ENCODE measurements at places on chromosomes 16 and 17.

- no peak for DNase-seq
Measured at GRCh38 chr17:74051348-74051747, 152.1 kb upstream of the RPL38 start.

DNA sequence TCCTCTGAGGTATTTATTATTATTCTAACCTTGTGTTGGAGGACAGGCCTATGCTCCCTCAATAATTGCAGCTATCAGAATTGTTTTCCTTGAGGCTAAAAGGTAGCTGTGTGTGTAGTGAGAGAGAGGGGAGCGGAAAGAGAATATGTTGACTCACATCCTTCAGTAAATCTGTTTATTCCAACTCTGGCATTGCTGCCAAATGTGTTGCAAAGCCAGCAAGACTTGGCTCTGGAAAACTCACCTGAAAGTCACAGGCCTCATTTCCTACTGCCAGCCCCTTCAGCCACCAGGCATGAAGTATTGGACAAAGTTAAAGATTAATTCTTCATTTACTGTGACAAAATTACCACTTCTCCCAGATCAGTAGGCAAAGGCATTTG is 9.6 kb downstream of the CA10 start:
- peak; percentile 11 for DNase-seq

DNA sequence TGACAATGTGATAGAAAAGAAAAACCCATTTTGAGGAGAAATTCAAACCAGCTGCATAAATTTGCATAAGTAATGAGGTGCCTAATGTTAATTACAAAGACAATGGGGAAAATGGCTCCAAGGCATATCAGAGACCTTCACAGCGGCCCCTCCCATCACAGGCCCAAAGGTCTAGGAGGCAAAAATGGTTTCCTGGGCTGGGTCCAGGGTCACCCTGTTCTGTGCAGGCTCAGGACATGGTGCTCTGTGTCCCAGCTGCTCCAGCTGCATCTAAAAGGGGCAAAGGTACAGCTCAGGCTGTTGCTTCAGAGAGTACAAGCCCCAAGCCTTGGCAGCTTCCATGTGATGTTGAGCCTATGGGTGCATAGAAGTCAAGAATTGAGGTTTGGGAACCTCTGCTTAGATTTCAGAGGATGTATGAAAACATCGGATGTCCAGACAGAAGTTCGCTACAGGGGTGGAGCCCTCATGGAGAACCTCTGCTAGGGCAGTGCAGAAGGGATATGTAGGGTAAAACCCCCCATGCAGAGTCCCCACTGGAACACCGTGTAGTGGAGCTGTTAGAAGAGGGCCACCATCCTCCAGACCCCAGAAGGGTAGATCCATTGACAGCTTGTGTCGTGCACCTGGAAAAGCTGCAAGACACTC is 40.6 kb downstream of the IKZF3 start:
- no peak for DNase-seq

DNA sequence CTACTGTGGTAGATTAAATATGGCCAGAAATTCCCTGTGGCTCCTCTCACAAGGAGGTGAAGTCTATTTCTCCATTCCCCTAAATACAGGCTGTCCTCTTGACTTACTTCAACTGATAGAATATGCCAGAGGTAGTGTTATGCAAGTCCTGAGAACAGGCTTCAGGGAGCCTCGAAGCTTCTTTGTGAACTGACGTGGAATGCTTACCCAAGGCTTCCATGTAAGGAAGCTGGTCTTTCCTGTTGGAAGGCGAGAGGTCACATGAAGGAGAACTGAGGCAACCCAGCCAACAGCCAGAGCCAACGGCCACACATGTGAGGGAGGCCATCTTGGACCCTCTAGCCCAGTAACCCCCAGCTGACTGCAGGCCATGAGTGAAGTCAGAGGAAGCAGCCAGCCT is 267.9 kb downstream of the MRTFB start:
- no peak for DNase-seq

GRCh38 chr17:54623746-54624145 is 276.9 kb upstream of the TOM1L1 start:
- no peak for DNase-seq

DNA sequence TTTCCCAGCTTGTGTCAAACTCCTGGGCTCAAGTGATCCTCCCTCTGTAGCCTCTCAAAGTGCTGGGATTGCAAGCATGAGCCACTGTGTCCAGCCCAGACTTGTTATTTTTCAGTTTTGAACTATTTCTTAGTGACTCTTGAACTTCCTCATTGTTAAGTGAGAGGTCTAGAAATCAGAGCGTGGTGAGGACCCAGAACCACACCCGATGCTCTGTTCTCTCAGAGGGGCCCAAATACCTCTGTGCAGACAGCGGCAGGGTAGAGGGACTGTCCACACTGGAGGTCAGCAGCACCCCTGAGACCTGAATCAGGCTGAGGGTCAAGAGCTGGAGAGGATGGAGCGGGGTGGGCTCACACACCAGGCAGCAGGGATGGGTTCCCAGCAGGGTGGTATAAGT is 47.7 kb upstream of the MEAK7 start:
- no peak for DNase-seq

DNA sequence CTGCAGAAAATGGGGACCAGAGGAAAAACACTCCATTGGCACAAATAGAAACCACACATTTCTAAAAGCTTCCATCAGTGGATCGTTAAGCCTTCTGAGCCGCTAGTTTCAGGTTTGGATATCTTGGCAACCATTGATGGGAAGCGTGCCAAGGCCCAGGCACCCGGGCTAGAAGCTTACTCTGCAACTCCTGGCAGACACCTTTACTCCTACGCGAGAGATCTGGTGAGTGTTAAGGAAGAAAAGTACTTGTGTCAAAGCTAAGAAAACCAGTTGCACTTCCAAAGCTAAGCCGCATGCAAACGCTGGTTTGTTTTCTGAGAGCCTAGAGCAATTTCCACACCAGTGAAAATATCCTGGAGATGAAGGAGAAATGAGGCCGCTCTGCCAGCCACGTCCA is 472.4 kb downstream of the PMP22 start:
- peak; percentile 8 for DNase-seq

DNA sequence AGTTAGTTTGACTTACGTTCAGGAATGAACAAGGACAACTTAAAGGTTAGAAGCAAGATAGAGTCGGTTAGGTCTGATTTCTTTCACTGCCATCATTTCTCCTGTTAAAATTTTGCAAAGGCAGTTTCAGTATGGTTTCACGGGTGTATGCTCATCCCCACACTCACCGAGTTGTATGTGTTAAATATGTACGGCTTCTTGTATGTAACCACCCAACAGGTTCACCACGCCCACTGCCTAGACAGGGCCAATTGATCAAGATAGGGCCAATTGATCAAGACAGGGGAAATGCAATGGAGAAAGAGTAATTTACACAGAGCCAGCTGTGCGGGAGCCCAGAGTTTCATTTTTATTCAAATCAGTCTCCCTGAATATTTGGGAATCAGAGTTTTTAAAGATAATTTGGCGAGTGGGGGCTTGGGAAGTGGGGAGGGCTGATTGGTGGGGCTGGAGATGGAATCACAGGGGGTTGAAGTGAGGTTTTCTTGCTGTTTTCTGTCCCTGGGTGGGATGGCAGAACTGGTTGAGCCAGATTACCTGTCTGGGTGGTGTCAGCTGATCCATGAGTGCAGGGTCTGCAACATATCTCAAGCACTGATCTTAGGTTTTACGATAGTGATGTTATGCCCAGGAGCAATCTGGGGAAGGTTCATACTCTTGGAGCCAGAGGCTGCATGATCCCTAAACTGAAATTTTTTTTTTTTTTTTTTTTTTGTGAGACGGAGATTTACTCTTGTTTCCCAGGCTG is 62.4 kb upstream of the PLCG2 start:
- DNase-seq, result no peak

- no peak for DNase-seq
Measured at GRCh38 chr16:30904114-30904780, 7.8 kb downstream of the CTF1 start.

GRCh38 chr16:9859701-9860327 is 322.4 kb downstream of the GRIN2A start:
- DNase-seq, result no peak

DNA sequence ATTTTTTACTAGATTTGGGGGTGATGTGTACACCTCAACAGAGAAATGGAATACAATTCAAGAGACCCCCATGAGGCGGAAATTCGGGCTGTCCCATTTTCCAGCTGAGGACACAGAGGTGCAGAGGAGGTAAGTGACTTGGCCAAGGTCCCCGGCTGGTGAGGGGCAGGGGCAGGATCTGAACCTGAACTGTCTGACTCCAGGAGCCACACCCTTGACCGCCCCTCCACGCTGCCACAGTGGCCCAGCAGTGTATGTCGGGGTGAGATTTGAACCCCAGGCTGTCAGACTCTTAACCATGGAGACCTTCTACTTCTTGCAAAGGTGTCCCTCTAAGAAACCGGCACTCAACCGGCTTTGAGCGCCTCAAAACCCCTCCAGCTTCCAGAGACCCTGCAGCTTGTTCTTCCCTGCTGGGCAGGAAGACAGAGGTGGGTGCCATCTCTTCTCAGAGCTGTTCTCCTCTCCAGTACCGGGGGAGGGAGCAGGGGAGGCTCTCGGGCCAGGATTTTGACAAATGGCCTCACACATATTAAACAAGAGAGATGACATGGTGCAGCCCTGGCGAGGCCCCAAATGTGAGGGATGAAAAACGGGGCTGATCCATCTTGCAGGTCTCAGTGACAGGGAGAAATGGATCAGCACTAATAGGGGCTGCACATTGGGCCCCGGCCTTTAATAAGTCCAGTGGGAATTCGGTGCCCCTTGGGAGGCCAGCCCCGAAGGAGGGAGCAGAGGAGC is 222.3 kb downstream of the GSG1L start:
- no peak for DNase-seq

DNA sequence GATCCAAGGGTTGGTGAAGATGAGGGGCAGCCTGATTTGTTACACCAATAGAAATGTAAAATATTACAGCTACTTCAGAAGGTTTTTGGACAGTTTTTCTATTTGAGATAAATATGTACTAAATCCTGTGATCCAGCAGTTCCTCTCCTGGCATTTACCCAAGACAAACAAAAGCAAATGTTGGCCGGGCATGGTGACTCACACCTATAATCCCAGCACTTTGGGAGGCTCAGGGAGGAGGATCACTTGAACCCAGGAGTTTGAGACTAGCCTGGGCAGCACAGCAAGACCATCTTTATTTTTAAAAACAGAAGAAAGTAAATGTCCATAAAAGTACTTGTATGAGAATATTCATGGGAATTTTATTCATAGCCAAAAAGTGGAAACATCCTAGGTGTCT is 64.8 kb upstream of the MRC2 start:
- peak; percentile 69 for DNase-seq

GRCh38 chr17:6104956-6105648 is 34.9 kb downstream of the WSCD1 start:
- DNase-seq, result no peak

DNA sequence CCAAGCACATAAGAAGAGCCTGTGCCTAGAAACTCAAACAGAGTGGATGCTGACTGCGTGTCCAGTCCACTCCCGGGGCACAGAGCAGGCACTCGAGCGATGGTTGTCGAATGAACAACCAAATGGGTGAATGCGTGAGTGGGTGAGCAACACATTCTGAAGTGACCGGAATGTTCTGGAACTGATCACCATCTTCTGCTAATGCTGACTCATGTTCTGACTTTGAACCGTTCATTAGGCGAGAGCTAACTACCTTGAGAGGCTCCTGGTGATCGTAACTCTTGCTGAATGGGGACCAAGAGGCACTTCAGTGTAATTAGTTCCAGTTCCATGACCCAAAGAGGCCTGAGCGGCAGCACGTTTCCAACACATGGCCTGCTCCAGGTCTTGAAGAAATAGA is 37.9 kb downstream of the IRF8 start:
- peak; percentile 33 for DNase-seq

DNA sequence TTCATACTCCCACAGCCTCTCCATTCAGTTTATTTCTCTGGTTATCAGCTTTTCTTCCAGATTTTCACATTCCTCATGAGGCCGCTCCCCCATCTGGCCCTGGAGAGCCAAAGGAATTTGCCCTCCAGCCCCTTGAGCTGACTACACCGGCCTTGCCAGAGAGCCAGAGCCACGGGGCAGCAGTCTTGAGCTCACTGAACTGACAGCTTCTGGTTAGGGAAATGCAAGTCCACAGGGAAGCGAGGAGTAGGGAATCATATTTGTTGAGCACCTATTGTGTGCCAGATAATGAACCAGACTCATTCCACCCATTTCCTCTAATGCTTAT is 102.4 kb downstream of the ABCC12 start:
- DNase-seq, result peak; percentile 56

DNA sequence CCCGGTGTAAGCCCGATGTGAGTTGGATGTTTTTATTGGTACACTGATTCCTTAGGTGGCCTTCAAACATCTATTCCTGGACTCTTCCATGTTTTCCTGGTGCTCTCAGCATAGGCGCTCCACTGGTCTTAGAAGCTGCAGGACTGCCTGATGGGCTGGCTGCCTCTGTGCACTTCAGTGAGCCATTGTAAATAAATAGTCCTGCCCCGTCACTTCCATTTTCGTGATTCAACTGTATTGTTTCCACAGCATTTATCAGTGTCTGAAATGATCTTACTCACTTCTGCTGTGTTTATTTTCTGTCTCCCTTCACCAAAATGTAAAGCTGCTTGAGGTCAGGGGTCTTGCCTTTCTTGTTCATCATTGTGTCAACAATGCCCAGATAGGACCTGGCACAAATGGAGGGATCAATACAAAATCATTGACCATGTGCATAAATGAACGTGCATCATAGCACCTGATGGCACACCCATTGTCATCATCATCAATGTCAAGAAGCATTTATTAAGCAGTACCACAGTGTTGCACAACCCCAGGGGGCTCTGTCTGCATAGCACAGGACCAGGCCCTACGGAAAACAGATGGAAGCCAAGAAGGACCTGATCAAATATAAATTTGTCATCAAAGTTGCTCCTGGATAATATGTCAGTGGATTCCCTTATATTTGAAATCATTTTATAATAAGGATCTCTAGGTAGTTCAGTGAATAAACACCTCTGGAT is 66.6 kb upstream of the CPHXL start:
- no peak for DNase-seq

DNA sequence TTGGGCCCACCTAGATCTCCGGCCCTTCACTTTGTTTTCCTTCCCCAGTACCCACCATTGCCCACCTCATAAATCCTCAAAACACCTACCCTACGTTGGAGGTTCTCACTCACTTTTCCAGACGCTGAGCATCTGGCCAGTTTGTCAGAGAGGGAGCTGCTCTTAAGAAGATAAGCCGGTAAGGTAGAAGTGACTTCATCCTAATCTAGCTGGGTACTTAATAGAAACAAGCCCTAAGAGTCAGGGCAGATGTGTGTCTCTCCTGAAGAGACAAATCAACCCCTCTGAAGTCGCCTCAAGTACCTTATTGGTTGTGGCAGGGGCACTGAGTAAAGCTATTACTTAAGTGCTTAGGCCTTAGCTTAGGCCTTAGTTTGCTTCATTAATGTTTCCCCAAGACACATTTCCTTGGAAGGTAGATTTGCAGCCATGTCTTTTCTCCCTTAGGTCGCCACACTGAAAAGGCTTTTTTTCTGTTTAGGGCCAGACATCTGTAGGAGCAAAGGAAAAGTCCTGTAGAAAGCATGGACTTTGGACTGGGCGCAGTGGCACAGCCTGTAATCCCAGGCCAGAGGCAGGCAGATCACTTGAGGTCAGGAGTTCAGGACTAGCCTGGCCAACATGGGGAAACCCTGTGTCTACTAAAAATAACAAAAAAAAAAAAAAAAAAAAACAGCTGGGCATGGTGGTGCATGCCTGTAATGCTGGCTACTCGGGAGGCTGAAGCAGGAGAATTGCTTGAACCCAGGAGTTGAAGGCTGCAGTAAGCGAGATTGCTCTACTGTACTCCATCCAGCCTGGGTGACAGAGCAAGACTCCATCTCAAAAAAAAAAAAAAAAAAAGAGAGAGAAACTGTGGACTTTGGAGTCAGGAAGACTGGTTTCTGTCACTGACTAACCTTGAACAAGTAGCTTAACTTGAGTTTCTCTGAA is 1.0 kb downstream of the TACO1 start:
- peak; percentile 29 for DNase-seq

- DNase-seq, result peak; percentile 52
Measured at GRCh38 chr17:56653877-56654276, 60.4 kb downstream of the NOG start.

Data from fibroblast of lung (primary cell).